ENCODE measurements at places on chromosomes 4 and X. TPM values are rescaled to one million over a fixed set of nuclear protein-coding genes. Genes with fewer than 3 reads are reported as not detected.

- no peak for DNase-seq
These were observed 1.9 kb downstream of the MAN2B2 start for GRCh38 chr4:6576932-6577331.

The PITX2 gene
- total RNA-seq, result 34.4 TPM

GRCh38 chr4:94446386-94446785, 5.4 kb upstream of the PDLIM5 start:
- DNase-seq, result no peak

The NMU gene
- total RNA-seq, result not detected

GRCh38 chrX:124902953-124903352, 416.7 kb upstream of the TEX13C start:
- DNase-seq, result no peak

The FGF13 gene
- total RNA-seq, result 0.60 TPM

The PNMA6F gene
- not detected for total RNA-seq

GRCh38 chrX:95893636-95894035, 791.0 kb upstream of the DIAPH2 start:
- DNase-seq, result no peak

GRCh38 chrX:53320543-53321229, 39.3 kb upstream of the IQSEC2 start:
- peak; percentile 17 for DNase-seq

The ZAR1 gene
- total RNA-seq, result not detected

DNA sequence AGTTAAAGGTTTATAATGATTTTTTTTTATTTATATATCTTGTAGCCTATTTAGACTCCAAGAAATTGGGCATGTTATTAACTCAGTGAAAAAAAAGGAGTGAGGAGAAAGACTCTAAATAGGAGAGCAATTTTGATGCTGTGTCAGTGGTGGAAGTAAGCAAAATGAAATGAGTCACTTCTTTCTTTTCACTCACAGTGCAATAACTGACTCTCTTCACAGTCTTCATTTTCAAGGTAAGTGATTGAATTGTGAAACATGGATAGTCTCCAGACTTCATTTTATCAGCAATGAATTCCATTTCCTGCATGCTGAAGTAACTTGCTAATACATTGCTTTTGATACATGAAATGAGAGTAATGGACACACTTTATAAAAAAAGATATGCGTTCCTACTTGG, 2271.5 kb downstream of the PCDH7 start:
- DNase-seq, result no peak

DNA sequence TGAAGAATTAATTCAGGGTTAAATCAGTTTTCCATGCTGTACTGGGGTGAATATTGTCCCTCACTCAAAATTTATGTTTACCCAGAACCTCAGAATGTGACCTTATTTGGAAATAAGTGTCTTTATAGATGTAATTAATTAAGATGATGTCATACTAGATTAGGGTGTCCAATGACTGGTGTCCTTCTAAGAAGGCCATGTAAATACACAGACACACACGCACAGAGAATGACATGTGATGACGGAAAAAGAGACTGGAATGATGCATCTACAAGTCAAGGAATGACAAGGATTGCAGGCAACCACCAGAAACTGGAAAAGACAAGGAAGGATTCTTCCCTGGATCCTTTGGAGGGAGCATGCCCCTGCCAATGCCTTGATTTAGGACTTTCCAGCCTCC, 84.6 kb upstream of the GPR34 start:
- DNase-seq, result no peak

The VCX3A gene
- total RNA-seq, result not detected

GRCh38 chrX:74923942-74924448, 1.3 kb downstream of the NEXMIF start:
- peak; percentile 16 for DNase-seq

The SPANXB1 gene
- not detected for total RNA-seq

The TRO gene
- 3.0 TPM for total RNA-seq

GRCh38 chr4:2831611-2832308, 11.9 kb upstream of the ADD1 start:
- DNase-seq, result peak; percentile 7

GRCh38 chr4:176850436-176850835, 57.7 kb upstream of the VEGFC start:
- DNase-seq, result no peak

- no peak for DNase-seq
These were observed 26.8 kb downstream of the DOCK11 start for GRCh38 chrX:118522230-118522926.

GRCh38 chrX:46485897-46486296, 59.3 kb downstream of the ZNF674 start:
- DNase-seq, result no peak

GRCh38 chr4:107283587-107284559, 247.8 kb upstream of the DKK2 start:
- no peak for DNase-seq

DNA sequence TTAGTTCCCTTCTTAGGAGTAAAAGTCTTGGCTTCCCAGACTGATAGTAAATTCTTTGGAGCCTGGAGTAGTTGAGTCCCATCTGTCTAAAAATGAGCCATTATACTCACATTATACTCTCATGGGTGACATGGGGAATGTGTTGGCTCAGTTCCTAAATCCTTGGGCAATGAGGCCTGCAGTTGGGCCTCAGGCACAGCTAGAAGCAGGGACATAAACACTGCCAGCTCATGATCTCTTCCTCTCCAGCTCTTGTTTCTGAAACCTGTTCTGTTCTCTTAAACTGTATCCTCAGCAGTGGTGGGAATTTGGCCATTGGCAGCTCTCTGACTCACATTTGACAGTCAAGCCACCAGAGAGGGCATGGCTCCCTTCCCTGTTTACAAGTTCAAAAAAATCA, 212.5 kb downstream of the SPATA18 start:
- DNase-seq, result no peak

The NAT8L gene
- 0.64 TPM for total RNA-seq

- no peak for DNase-seq
These were observed 40.2 kb downstream of the ARHGAP10 start for GRCh38 chr4:147772056-147772455.

DNA sequence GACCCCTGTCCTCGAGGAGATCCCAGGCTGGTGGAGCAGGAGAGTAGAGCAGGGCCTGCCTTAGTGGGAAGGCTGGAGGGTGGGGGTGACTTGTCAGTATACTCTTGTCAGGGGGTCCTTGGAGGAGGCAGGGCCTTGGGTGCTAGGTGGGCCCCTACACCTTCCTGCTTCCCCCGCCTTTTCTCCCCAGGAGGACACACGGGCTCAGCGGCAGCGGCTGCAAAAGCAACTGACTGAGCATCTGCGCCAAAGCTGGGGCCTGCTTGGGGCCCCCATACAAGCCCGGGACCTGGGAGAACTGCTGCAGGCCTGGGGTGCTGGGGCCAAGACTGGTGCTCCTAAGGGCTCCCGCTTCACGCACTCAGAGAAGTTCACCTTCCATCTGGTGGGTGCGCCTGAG, 11.3 kb downstream of the CCDC22 start:
- no peak for DNase-seq

The MAGED4B gene
- total RNA-seq, result 44.8 TPM

The RNF175 gene
- total RNA-seq, result not detected

DNA sequence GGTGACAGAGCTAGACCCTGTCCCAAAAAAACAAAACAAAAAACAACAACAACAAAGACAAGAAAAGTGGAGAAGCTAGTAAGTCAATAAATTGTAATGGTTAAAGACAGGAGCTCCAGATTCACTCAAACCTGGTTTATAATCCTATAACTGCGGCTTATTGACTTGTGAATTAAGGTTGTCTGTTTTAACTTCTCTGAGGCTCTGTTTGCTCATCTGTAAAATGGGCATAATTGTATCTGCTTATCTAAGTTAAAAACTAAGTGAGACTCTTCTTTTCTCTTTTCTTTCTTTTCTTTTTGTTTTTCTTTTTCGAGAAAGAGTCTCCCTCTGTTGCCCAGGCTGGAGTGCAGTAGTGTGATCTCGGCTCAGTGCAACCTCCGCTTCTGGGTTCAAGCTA, 84.9 kb downstream of the SOWAHB start:
- DNase-seq, result no peak

DNA sequence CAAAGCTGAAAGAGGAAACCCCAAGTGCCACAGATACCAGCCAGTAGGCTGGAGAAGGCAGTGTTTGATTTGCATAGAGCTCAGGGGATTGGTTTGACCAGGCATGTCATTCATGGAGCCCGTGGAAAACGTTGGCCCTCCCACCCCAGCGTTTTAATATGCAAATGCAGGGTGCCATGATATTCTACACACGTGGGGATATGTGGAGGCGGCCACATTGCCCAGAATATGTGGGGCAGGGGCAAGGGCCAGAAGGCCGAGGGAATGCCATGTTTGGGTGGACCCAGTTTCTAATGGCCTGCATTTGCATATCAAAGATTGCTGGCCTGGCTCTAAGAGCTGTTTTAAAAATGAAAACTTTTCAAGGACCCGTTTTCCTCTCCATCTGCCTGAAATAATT, 71.1 kb downstream of the MAP9 start:
- no peak for DNase-seq

GRCh38 chrX:119008110-119008744, 33.8 kb downstream of the LONRF3 start:
- DNase-seq, result peak; percentile 21

The ATP2B3 gene
- total RNA-seq, result not detected

The PAGE2B gene
- total RNA-seq, result not detected

DNA sequence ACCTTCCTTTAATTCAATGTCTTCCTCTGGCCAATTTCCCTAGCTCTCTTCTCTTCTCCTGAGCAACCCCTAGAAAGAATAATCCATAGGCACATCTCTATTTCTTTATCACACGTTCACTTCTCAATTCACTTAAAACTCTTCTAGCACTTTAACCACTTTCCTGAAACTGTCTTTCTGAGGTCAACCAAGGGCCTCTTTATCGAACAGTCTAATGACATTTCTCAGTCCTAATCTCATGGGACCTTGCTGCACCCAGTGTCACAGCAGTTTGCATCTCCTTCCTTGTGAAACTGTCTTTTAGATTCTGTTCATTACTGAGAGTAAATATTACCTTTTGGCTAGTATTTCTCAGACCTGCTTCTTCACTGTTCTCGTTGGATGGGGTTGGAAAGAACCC, 285.3 kb upstream of the RASGEF1B start:
- no peak for DNase-seq

GRCh38 chrX:133307094-133307493, 88.9 kb upstream of the TFDP3 start:
- DNase-seq, result no peak

The P2RY8 gene
- total RNA-seq, result 6.0 TPM

GRCh38 chrX:153813161-153813560, 17.2 kb downstream of the PDZD4 start:
- no peak for DNase-seq

- no peak for DNase-seq
These were observed 185.7 kb upstream of the TBL1X start for GRCh38 chrX:9279234-9279544.

- DNase-seq, result no peak
These were observed 191.0 kb downstream of the AFF2 start for GRCh38 chrX:148691456-148691855.

GRCh38 chr4:139562067-139562684, 6.2 kb upstream of the SETD7 start:
- no peak for DNase-seq

- no peak for DNase-seq
These were observed 23.4 kb upstream of the CWH43 start for GRCh38 chr4:48962636-48963035.

GRCh38 chr4:95701500-95702170, 138.3 kb upstream of the PDHA2 start:
- no peak for DNase-seq

The PDGFRA gene
- 20.6 TPM for total RNA-seq

The RWDD4 gene
- 16.9 TPM for total RNA-seq

DNA sequence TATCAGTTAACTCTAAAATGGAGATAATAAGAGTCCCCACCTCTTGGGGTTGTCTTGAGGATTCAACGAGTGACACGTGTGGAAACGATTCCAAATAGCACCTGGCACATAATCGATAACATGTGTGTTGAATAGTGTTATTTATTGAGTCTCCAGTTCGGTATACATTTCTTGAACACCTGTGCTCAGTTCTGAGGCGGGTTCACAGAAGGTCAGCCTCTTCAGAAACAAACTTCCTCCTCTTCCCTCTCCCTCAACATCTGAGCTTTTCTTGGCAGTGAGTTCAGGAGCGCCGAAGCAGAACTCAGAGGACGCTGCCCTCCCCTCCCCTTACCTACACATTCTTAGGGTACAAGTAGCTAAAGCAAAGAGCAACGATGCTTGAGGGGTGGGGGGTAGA, 934 bp downstream of the PDHA1 start:
- DNase-seq, result no peak

DNA sequence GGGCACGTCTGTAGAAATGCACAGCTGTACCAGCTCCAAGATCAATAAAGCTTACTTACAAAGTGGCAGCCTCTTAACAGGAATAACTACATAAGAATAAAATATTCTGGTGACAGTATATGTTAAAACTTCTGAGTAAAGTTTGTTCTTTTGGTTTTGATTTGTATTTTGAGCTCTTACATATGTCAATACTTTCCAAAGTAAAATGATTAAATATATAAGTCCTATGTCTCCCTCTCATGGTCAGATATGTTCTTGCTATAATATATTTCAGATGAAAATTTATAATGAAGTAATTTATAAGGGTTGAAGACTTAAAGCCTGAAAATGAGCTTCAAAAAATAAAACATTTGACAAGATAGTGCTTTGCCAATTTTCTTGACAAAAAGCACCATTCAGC, 254.4 kb downstream of the NPFFR2 start:
- no peak for DNase-seq

The MAGED1 gene
- 43.7 TPM for total RNA-seq

GRCh38 chr4:76809594-76810305, 88.2 kb downstream of the SOWAHB start:
- no peak for DNase-seq

GRCh38 chrX:129614481-129615255, 40.1 kb downstream of the APLN start:
- no peak for DNase-seq

The PABPC5 gene
- 1.1 TPM for total RNA-seq

The TACR3 gene
- not detected for total RNA-seq

- DNase-seq, result no peak
These were observed 538.7 kb upstream of the PABPC4L start for GRCh38 chr4:134740290-134740689.

GRCh38 chr4:139050446-139050845, 34.9 kb downstream of the NOCT start:
- DNase-seq, result no peak

The PDZD4 gene
- 3.5 TPM for total RNA-seq
